Kidney (tissue), 22 donors: ENCODE measurements at places on chromosomes 7 and 10. TPM values are rescaled to one million over a fixed set of nuclear protein-coding genes. Genes with fewer than 3 reads are reported as not detected.

PPP1R3C gene
- total RNA-seq = 20.3 TPM

HMX2 gene
- 0.25 TPM for total RNA-seq

TAS2R39 gene
- total RNA-seq = not detected

OR13A1 gene
- total RNA-seq = not detected

GRCh38 chr10:63684257-63684936 is 163.2 kb downstream of the REEP3 start:
- no peak for DNase-seq

- peak; percentile 21 for DNase-seq
Observed at GRCh38 chr7:158389514-158390425, 197.9 kb downstream of the PTPRN2 start.

DNA sequence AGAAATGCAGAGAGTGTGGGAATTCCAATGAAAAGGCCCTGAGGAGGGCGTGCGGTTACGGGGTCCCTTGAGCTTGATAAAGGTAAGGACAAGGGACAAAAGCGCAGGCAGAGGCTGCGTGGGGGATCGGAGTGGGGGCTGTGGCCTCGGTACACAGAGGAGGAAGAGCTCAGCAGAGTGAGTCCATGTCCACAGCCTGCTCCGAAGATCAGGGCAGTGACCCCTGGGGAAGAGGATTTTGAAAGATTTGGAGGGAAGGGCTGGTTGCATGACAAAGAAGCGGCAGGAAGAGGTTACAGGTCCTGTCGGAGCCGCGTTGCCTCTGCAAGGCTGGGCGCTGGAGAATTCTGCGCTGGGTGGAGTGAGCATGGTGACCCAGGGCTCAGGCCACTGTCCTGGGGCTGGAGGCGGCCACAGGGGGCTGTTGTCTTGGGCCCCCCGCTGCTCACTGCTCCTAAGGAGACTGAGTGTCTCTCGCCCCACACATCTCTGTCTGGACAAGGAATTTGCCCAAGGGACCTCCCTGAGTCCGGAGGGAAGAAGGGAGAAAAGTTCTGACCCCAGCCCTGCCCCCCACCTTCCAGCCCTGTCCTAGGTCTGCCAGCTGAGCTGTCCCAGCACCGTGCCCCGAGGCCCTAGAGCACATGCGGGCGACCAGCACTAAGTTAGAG is 69.8 kb upstream of the INSIG1 start:
- peak; percentile 49 for DNase-seq

- DNase-seq = no peak
Observed at GRCh38 chr7:54252256-54253035, 289.7 kb upstream of the VSTM2A start.

VIM gene
- total RNA-seq = 1,044 TPM

TCTN3 gene
- total RNA-seq = 46.3 TPM

SUN3 gene
- 0.54 TPM for total RNA-seq

C10orf95 gene
- 2.7 TPM for total RNA-seq

DNA sequence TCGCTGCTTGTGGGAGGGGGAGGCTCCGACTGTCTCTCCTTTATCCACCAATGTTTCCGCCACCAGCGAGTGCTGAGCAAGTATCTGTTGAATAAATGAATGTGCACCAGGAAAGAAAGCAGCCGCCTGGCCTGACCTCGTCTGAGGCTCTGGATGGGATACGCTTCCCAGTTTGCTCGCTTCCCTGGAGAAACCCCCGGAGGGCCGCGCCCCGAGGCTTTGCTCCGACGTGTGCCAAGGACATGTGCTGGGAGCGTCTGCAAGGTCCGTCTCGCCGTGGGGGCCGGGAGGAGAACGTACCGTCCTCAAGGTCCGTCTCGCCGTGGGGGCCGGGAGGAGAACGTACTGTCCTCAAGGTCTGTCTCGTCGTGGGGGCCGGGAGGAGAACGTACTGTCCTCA is 536.4 kb downstream of the DNAJB6 start:
- no peak for DNase-seq

- no peak for DNase-seq
Observed at GRCh38 chr10:63365976-63366765, 99.6 kb downstream of the JMJD1C start.

DNA sequence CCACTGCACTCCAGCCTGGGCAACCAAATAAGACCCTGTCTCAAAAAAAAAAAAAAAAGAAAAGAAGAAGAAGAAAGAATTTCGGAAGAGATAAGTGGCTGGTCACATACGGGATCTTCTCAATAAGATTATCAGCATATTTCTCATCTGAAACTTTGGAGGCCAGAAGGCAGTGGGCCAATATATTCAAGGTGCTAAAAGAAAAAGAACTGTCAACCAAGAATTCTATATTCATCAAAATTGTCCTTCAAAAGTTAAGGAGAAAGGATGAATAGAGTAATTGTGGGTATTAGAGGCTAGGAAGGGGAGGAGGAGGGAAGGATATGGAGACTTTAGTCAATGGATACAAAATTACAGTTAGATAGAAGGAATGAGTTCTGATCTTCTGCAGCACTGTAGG is 43.9 kb upstream of the NANOS1 start:
- DNase-seq = no peak

ZNF736 gene
- 24.5 TPM for total RNA-seq

GRCh38 chr10:22931948-22932347 is 4.1 kb downstream of the ARMC3 start:
- DNase-seq = no peak

DNA sequence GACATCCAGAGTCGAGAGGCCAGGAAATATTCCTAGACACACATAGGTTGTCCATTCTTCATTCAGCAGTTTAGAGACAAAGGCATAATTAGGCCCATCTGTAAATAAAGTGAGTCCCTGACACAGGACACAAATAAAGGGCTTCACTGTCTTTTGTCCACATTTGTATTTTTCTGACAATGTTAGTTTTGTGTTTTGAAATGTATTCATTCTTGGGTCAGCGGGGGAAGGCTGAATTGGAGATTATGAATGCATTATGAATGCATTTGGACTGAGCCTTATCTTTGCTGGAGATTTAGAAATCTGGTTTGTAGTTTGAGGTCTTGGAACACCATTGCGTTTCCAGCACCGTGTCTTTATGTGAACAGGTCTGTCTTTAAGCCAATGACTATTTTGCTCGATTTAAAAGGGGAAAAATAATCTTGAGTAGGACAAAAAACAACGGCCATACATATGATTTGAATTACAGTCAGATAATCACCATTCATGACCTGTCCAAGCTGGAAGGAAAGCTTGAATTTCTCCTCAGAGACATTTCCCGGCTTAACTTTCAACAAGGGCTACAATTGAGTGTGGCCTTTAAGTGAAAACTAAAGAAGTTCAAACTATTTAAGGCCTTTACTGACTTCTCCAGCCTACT is 334.8 kb downstream of the WDR11 start:
- no peak for DNase-seq

SORCS3 gene
- 1.1 TPM for total RNA-seq

GRCh38 chr10:91433620-91434019 is 23.5 kb downstream of the HECTD2 start:
- no peak for DNase-seq

GRCh38 chr10:45420453-45421192 is 46.6 kb downstream of the ALOX5 start:
- DNase-seq = peak; percentile 75

ERVW-1 gene
- not detected for total RNA-seq

FAM25G gene
- not detected for total RNA-seq

DNA sequence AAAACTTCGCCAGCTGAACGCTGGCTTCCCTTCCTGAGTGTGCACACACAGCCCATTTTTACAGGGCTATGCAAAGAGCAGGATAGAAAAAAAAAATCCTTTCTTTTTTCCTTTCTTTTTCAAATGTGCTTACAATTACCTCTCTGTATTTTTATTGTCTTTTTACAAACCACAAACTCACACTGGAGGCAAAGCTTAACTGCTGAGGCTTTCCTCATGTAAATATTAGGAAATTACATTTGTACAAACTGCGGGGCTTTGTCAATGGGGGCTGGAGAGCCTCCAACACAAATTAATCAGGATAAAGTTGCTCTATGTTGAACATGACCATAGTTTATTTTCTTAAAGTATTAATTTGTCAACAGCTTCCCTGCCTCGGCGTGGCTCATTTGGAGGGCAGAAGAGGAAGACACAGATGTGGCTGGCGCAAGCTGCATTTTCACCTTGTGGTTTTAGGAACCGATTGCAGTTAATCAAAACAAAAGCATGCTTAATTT is 411.7 kb upstream of the MKI67 start:
- DNase-seq = peak; percentile 20

DNA sequence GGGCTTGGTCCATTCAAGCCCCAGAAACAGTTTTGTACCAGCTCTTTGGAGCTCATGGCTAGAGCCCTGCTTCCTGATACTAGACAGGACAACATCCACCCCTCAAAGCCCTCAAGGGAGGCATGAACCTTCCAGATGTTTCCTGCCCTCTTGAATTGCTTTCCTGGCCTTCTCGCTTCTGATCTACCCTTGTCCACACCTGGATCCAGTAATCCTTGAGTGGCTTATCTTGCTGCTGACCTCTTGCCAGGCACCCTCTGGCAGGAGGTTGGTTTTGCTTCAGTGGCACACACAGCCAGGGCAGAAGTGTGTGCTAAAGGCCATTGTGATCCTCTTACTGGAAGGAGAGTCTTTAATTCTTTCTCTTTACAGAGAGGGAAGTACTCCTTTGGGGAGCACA is 495.8 kb downstream of the PLXNA4 start:
- DNase-seq = no peak

WASL gene
- total RNA-seq = 50.4 TPM

DNA sequence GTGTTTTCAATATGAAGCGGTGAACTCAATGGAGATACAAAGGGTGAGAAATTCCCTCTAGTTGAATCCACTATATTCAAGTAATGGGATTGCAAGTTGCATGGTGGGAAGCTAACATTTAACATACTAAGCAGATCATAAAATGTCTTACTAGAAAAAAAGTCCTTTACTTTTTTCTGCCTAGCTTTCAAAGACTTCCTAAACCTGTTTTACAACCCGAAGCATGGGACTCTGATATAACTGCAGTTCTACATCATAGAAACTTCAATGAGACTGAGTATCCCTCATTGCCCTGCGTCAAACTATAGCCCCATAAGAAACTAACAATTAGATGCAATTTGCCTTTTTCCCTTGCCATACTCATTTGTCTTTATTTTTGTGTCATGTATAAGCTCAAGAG is 179.9 kb downstream of the RTKN2 start:
- DNase-seq = peak; percentile 45

DNA sequence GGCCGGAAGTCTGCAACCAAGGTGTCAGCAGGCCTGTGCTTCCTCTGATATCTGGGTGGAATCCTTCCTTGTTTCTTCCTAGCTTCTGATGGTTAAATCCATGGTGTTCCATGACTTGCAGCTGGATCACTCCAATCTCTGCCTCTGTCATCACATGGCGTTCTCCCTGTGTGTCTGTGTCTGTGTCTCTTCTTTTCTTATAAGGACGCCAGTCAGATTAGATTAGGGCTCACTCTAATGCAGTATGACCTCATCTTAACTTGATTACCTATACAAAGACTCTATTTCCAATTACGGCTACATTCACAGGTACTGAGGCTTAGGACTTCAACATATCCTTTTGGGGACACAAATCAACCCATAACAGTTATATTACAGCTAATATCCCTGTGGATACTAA is 70.3 kb upstream of the FAM3C start:
- no peak for DNase-seq

DNA sequence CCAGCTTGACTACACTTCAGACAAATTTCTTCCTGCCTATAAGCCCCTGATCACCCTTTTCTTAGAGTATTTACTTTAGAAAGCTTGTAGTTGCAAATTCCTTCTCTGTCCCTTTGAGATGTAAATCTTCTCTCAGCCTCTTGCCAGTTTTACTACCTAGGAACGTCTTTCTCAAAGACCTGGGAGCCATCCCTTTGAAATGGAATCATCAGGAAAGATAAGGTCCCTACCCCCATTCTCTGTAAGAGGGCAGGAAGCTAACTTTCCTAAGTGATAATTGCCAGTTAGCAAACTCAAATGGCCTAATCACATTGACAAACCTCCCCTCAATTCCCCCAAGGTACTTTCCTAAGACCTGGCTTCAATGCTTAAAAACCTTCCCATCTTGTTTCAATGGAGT is 304.5 kb downstream of the MDFIC start:
- no peak for DNase-seq
